Esophagus squamous epithelium (tissue), 5 donors: ENCODE measurements at places on chromosomes 2 and 18.

GRCh38 chr18:77210249-77210648 is 39.4 kb upstream of the GALR1 start:
- peaks cover 6% of the 10 kb centered on the region for H3K4me1 ChIP-seq
- no peaks in the 10 kb centered on the region for H3K36me3 ChIP-seq
- H3K27me3 ChIP-seq, result no peaks in the 10 kb centered on the region
- no peak overlapping the region for H3K4me3 ChIP-seq
- DNase-seq, result no peak

GRCh38 chr18:45365835-45366234 is 249.4 kb upstream of the SLC14A2 start:
- no peak overlapping the region for H3K27ac ChIP-seq
- no peak for DNase-seq
- no peaks in the 10 kb centered on the region for H3K4me1 ChIP-seq
- no peaks in the 10 kb centered on the region for H3K36me3 ChIP-seq
- H3K4me3 ChIP-seq, result no peak overlapping the region

GRCh38 chr2:234565201-234565600 is 68.3 kb upstream of the ARL4C start:
- no peak overlapping the region for H3K4me3 ChIP-seq
- H3K4me1 ChIP-seq, result no peaks in the 10 kb centered on the region
- H3K36me3 ChIP-seq, result no peaks in the 10 kb centered on the region
- no peaks in the 10 kb centered on the region for H3K27me3 ChIP-seq
- no peak for DNase-seq

- H3K36me3 ChIP-seq, result no peaks in the 10 kb centered on the region
- no peak overlapping the region for H3K27ac ChIP-seq
- H3K4me1 ChIP-seq, result no peaks in the 10 kb centered on the region
- no peaks in the 10 kb centered on the region for H3K27me3 ChIP-seq
Observed at GRCh38 chr18:34647251-34647650, 62.8 kb upstream of the DTNA start.
